NCI-H1930 (cell line): ENCODE measurements at places on chromosomes 1 and 21.

DNA sequence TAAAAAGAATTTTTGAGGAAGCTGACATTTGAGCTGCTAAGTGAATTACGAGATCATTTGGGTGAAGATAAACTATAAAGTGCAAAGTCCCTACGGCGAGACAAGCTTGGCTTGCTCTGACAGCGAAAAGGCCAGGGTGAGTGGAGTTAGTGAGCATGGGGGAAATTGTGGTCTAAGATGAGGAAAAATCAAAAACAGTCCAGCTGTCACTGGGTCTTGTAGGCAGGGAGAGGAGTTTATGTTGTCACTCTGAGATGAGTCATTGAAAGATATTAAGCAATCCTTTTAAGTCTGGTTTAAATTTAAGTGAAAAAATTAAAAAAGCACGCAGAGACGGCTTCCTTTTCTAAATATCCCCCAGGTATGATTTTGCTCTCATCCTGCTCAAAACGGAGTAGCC, 601.9 kb downstream of the MRPL39 start:
- DNase-seq: no peak

DNA sequence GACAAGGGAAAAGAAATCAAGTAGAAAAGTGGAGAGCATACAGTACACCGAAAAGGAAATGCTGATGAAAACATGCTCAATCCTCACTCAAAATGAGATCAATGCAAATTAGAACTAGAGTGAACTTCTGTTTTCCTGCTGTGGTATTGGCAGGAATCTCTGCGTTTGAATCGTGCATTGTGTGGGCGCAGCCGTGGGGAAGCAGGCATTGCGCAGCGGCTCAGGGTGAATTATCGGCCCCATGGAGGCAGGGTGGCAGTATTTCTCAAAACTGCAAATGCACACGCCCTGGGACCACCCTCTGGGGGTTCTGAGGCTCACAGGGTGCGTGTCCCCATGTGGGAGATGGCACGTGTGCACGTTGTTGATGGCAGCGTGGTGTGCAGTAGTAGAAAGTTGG, 140.6 kb downstream of the PEX14 start:
- DNase-seq: no peak

GRCh38 chr1:184028854-184029623, 8.5 kb downstream of the COLGALT2 start:
- no peak for DNase-seq

DNA sequence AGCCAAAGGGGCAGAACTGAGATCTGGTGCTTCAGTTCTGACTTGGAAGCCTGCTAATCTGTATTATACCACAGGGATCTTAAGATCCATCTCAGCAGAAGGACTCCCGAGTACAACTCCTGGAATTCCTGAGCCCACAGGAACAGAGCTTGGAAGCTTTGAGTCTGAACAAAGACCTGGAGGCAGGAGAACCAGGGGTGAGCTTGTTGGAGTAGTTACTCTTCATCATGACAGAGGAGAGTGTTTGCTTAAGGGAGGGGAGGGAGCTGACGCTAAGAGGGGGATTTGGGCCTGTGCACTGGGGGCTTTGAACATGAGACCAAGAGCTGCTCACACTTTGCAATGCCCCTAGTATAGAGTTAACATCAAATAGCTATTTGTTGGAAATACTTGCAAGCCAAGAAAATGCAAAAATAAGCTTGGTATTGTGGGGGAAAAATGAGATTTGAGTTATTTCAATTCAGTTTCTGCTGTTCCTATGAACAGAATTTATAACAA, 41.1 kb upstream of the TRABD2B start:
- DNase-seq: no peak

- DNase-seq: no peak
Observed at GRCh38 chr1:12180315-12180714, 13.5 kb downstream of the TNFRSF1B start.

GRCh38 chr21:45420061-45421041, 15.4 kb downstream of the COL18A1 start:
- no peak for DNase-seq

GRCh38 chr1:229870381-229870780, 196.7 kb upstream of the GALNT2 start:
- DNase-seq: no peak

- no peak for DNase-seq
Observed at GRCh38 chr1:65440322-65440900, 19.9 kb downstream of the LEPR start.

DNA sequence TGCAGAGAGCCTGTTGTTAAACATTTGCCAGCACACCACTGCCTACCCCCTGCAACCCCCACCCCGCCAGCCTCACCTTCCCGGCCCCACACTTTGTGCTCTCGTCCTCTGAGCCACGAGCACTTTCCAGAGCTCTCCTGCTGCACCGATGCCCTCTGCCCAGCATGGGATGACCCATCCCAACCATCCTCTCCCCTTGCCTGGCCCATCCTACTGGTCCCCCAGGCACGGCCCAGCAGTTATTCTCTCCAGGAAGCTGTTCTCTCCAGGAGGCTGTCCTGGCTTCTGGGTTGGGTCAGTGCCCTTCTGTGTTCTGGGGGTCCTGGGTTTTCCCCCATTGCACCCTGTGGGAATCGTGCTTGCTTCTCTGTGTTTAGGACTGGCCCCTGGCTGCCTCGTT, 60.1 kb upstream of the ABCG1 start:
- DNase-seq: no peak

- no peak for DNase-seq
Observed at GRCh38 chr1:94304553-94304952, 67.2 kb upstream of the ARHGAP29 start.

GRCh38 chr21:45404730-45405270, at the start of gene COL18A1:
Gene COL18A1 (plus strand): TSS chr21:45405165. CDS start chr21:45405231, 66 bp downstream.
- peak; percentile 44 for DNase-seq

DNA sequence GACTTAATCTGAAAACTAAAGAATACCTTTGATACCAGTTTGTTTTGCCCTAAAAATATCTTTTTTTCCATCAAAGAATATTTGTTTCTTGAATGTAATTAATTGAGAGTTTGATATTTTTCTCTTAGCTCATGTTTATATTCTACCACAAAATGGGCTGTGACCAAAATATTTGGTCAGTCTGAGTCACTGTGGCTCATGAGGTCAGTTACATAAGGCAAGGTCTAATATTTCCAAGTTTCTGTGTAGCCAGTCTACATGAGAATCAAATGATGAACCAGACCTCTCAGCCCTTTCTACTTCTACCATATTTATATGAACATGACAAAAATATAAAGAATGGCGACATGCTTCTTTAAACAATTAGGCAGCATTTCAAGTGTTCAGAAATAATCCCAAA, 83.0 kb upstream of the IVNS1ABP start:
- no peak for DNase-seq

DNA sequence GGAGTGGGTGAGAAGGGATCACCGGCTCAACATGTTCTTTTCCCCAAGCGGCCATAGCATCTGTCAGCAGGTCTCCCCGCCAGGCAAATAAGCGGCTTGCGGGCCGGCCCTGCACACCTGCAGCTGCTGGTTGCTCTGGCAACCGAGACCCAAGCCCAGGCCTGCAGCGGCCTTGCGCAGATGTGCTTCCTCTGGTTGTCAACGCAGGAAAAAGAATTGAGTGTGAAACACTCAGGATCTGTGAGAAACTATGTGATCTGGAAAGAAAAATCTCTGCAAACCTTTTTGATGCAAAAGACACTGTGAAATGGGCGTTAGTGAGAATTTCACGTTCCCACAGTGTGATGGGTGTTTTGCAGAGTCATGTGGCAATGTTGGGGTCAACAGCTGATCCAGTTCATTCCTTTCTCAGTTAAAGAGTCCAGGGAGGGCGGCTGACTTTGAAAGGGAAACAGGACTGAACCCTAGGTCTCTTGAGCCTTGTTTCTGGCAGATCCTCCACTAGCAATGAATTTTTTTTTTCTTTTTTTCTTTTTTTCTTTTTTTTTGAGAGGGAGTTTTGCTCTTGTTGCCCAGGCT, 28.4 kb downstream of the TOMM20 start:
- no peak for DNase-seq

DNA sequence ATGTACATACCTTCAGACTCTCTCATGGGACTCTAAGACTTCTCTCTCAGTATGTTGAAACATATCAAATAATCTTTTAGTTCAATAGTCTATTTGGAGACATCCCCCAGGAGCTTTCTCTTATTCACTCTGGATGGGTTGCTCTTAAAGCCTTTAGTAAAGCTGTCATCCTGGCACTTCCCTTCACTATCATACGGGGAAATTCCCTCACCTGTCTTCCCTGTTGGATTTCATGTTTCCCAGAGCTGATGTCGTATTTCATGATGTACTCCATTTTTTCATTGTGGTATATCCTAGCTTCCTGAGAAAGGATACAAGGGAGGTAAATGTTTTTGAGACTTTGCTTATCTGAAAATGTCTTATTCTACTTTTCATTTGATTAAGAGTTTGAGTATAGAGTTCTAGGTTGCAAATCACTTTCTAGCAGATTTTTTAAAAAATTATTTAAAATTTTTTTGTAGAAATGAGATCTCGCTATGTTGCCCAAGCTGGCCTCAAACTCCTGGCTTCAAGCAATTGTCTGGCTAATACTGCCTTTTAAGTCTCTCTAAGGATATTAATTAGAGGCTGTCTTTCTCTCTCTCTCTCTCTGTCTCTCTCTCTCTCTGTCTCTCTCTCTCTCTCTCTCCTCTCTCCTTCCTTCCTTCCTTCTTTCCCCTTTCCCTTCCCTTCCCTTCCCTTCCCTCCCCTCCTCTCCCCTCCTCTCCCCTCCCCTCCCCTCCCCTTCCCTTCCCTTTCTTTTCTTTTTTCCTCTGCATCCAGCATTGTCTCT, 17.0 kb upstream of the MACF1 start:
- no peak for DNase-seq

DNA sequence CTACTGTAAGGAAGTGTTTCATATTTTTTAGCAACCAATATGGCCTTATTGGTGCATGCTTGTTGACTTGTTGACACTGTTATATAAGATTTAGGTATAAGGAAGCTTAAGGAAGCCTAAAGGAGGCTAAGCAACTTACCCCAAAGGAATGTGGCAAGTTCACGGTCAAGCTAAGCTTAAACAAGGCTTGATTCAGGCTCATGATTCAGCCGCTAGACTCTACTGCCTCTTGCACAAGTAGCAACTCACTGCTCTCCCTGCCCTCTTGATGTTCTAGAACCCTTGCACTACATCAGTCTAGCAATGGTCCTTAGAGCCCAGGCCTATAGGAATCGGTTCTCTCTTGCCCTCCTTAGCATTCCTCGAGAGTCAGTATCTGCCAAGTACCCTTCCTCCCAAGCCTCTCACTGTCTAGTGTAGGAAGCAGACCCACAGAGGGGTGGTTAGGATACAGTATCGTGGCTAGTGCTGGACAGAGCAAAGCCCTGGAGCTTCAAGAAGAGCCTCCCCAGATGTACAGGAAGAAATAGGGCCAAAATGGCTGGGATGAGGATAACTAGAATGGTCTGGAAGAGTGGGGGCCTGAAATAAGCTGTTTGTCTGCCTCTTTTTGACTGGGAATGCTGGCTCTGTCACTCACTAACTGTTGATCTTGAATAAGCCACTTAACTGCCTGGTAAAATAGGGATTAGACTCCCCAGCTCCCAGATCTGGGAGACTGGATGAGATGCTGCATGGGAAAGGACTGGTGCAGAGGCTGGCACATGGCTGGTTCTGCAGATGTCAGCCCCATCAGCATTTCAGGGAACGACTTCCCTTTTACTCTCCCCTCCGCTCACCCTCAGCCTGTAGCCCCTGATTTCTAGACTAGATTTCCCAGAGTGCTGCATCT, 122.2 kb downstream of the NAV1 start:
- DNase-seq: no peak

DNA sequence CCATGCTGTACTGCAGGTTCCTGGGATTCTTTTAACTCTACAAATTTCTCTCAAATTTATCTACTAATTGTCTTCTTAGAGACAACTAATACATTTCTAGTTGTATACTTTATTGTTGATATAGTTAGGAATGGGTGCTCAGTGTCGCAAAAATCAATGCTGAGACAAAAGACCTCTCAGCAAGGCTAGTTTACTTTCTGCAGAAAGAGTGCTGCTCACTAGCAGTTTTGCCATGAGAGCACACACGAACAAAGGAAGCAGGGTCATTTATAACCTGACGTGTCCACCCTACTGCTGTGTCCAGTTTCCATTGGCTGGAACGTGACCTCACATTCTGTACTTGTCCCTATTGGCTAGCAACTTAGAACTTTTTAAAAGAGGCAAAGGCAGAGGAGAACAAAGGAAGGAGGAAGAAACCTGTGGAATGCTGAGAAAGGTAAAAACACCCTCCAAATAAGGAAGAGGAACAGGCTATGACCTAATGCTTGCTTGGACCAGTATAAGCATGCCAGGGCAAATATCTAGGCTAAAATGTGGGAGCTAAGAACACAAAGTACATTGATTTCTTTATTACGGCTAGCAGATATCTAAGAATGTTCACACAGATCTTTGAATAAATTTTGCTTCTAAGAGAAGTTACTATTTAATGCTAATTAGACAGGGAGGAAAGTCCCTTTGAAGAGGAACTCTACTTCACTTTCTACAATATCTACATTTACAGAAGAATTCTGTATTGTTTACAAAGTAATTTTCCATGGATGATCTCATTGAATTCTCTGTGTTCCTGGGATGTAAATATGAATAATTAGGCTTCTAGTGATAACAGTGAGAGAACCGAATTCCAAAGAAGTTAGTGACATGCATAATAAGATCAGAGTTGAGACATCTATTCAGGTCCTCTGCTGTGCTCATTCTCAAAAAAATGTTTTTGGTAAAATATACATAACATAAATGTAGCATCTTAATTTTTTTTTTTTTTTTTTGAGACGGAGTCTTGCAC, 86.0 kb upstream of the MAP10 start:
- no peak for DNase-seq

DNA sequence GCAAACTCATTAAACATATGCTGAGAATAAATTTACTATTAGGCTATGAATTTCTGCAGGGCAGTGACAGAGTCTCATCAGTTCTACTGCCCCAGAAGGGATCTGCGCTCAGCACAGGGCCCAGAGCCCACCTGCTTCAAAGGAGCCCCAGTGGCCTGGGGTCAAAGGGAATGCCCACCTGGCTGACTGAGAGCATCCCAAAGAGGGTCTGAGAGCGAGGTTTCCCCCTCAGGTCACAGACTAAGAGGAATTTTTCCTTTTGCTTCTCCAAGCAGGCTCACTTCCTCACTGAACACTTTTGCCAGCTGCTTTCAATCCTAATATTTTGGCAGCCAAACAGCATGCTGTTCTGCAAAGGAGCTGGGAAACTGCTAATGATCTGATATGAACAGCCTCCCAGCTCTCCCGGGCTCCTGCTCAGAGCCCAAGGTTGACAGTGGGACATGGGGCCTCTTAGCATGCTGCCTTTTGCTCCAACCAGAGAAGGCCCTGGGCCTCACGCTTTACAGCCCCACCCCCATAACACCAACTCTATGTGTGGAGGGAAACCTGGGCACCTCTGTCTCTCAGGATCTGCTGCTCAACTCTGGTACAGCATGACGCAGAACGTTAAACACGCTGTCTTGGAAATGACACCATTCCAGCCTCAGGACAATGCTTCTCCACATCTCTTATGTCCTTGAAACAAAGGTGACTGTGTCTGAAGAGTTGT, 70.7 kb upstream of the SYT6 start:
- no peak for DNase-seq

GRCh38 chr1:193321242-193321840, 134.9 kb upstream of the B3GALT2 start:
- DNase-seq: no peak

GRCh38 chr21:29238053-29238966, 60.4 kb upstream of the BACH1 start:
- no peak for DNase-seq
